ENCODE measurements at places on chromosomes 6 and 20.

- no peak for DNase-seq
Observed at GRCh38 chr6:135210632-135211305, 29.7 kb downstream of the MYB start.

- DNase-seq, result no peak
Observed at GRCh38 chr6:117317261-117317660, 51.9 kb downstream of the VGLL2 start.

DNA sequence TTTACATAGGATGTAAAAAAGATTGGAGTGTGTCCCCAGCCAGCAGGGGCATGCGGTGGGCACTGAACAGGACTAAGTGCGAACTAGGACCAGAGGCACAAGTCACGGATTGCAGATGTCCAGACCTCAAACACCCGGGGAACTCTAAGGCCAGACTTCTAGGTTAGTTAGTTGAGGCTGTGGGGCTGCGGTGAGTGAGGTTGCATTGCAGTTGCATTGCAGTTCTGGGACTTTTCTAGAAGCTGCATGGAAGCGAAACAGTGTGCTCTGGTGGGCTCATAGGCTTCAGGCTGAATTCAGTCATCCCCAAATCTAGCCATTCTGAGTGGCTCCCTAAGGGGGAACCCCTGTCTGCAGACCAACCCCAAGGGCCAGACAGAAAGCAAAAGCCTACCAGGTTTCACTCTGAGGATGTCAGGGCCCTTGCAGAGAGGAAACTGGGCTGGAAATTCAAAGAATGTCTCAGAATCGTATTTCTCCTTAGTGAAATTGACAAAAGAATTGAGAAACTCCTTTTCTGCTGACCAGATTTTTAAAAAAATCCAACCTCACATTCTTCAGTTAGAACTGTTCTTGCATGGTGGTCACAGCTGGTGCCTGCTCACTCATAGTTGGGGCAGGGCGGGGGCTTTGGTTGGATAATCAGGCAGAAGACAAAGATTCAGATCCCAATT lies 182.8 kb downstream of the ZDHHC14 start:
- no peak for DNase-seq

DNA sequence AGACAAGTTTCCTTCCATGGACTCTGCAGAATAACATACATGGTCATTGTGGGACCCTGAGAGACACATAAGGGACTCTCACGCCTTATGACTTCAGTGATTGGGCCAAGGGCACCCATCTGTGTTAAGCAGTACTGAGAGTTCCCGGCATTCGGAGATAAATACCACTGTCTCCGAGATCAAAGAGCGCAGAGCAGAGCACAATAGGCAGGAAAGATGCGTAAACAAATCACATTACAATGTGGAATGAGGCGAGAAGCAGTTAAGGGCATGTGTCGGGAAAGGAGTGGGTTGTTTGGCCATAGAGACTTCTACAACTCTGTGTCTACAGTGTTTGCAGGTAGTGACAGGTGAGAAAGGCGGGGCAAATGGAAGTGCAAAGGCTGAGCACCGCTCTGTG lies 57.6 kb downstream of the NRSN1 start:
- no peak for DNase-seq

- DNase-seq, result no peak
Observed at GRCh38 chr20:33709905-33710541, 10.1 kb downstream of the PXMP4 start.

- no peak for DNase-seq
Observed at GRCh38 chr20:17646961-17647301, 35.1 kb downstream of the RRBP1 start.

GRCh38 chr6:93393554-93394074 lies 25.7 kb downstream of the EPHA7 start:
- DNase-seq, result no peak

GRCh38 chr6:107442938-107443607 lies 16.3 kb downstream of the PDSS2 start:
- no peak for DNase-seq

- DNase-seq, result no peak
Observed at GRCh38 chr6:111474106-111474505, 8.9 kb downstream of the REV3L start.

DNA sequence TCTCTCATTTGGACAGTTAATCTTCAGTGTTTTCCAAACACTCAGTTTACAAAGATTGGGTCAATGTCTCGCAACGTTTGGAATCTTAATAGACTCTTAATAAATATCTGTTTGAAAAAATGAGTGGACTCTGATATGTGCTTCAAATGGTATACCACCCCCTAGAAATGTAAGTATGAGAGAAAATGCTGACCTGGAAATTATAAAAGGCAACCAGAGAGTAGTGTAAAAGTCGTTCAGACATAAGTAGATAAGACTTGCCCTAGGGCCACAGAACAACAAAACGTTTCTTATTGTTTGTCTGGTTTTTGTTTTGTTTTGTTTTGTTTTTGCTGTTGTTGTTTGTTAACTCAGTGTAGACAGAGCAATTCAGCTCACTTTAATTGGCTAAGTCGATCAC lies 97.4 kb upstream of the SPTLC3 start:
- no peak for DNase-seq

- no peak for DNase-seq
Observed at GRCh38 chr6:108606250-108606690, 45.6 kb downstream of the FOXO3 start.

DNA sequence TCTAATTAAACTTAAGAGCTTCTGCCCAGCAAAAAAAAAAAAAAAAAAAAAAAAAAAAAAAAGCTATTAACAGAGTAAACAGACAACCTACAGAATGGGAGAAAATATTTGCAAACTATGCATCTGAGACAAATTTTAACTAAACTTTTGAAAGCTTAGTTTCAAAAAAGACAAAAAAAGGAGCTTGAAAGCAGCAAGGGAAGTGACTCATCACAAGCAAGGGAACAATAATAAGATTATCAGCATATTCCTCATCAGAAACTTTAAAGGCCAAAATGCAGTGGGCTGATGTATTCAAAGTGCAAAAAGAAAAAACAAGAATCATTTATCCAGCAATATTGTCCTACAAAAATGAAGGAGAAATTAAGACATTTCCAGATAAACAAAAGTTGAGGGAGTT lies 158.6 kb downstream of the RNF144B start:
- no peak for DNase-seq

- DNase-seq, result no peak
Observed at GRCh38 chr6:27761391-27761790, 150.8 kb downstream of the OR2B2 start.

GRCh38 chr6:28322661-28323060 lies 13.3 kb downstream of the ZSCAN31 start:
- no peak for DNase-seq

- DNase-seq, result no peak
Observed at GRCh38 chr6:89239338-89239737, 22.2 kb upstream of the GABRR1 start.

- DNase-seq, result no peak
Observed at GRCh38 chr20:63052571-63053431, 46.0 kb upstream of the BHLHE23 start.

DNA sequence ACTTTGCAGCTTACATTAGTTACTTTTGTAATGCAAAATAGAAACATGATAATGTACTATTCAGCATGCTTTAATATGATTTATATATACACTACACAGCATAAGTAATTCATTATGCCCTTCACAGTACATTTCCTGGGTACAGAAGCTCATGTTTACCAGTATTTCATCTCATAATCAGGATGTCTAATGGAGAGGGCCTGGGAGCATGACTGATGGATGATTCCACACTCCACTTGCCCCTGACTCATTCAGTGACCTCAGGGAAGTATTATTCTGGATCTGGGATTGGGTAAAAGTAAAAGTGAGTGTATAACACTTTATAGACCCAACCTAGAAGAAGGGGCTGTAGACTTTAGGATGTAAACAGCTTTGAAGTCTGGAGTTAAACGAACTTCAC lies 31.4 kb upstream of the BACH2 start:
- no peak for DNase-seq

- no peak for DNase-seq
Observed at GRCh38 chr6:42796171-42796570, 14.3 kb downstream of the BICRAL start.

DNA sequence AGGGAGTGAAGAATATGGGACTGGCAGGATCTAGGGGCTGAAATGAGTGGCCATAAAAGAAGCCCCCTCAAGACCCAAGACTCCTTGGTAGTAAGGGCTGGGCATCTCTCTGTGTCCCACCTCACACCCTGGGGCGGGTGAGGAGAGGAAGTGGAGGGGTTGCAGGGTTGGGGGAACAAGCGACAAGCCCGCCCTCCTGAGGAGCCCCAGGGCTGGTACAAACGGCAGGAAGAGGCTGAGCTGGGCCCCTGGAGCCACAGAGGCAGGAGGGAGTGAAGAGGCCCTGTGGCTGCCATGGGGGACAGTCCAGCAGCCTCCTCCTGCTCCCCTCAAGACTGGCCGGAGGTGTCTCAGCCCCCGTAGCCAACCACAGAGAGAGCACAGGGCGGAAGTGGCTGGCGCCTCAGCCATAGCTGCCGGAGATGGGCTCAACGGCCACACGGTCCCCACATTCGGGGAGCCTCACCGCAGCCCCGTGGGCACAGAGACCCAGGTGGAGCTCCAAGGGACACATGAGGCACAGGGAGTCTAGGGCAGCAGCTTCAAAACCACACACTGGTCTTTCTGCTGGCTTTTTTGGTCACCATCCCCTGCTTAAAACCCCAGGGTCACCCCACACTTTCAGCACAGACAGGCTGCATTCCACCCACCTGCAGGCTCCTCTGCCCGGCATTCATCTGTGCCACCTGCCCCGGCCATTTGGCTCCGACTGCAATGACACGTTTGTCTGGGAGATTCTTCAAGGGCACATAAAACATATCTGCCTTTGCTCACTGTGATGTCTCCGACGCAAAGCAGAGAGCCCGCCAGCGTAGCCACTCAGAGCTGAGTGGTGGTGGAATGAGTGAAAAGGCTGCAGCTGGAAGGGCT lies 524 bp downstream of the C20orf203 start:
- no peak for DNase-seq

DNA sequence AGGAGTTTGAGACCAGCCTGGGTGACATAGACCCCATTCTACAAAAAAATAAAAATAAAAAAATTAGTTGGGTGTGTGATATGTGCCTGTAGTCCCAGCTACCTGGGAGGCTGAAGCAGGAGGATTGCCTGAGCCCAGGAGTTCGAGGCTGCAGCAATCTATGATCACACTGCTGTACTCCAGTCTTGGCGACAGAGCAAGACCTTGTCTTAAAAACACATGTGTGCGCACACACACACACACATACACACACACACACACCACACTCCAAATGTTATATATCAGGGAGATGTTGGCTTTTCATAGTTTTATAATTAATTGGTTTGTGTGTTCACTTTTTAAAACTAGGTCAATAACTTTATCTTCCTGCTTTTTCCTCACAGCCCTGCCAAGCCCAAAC lies 110.5 kb downstream of the RTN4IP1 start:
- DNase-seq, result no peak

- DNase-seq, result no peak
Observed at GRCh38 chr6:2943564-2943955, 27.8 kb downstream of the SERPINB6 start.

DNA sequence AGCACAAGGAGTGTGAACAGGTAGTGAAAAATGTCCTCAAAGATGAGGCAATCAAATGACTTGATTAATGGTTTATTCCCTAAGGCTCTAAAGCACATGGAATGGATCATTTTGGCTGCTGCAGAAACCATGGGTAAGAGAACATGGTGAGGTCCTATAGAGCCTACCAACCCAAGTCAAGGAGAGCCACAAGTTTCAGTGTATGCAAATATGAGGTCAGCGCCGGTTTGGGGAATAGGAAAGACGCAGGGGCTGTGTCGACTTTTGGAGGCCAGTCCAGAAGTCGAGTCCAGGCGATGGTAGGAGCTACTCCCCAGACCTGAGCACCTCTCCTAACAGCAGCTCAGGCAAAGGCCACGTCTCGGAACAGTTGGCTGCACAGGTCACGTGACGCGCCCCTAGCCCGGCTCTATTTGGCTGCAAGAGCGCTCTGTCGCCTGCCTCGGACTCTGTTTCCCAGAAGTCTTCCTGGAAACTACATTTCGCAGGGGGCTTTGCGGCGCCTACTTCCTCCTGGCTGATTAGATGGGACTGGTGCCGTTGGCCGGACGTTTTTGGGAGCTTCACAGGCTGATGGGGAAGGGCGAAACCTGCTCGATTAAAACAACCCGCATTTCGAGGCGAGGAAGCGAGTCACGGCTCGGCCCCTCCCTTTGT lies 74.4 kb upstream of the CHD6 start:
- DNase-seq, result peak; percentile 75

DNA sequence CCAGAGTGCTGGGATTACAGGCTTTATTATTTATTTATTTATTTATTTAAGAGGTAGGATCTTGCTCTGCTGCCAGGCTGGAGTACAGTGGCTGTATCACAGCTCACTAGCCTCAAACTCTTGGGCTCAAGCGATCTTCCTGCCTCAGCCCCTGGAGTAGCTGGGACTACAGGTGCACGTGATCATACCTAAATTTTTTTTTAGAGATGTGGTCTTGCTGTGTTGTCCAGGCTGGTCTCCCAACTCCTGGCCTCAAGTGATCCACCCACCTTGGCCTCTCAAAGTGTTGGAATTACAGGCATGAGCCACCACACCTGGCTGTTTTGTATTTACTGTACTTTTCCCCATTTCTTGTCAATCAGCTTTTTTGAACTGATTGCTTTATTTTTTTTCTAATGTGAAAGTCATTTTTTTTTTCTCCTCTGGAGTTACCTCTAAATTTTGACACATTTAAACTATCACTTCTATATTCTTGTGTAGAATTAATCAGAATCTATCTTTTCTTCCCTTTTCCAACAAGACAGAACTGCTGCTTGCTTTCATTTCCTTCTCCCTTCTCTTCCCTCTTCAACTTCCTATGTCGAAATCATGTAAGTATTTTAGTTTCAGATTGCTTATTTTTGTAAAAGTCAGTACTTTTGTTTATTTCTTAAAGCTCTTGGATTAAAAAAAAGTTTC lies 12.0 kb downstream of the PANK2 start:
- no peak for DNase-seq

- no peak for DNase-seq
Observed at GRCh38 chr6:142378138-142378875, 76.5 kb downstream of the ADGRG6 start.

- no peak for DNase-seq
Observed at GRCh38 chr20:34871320-34871926, 1.2 kb downstream of the GGT7 start.

Measured in stimulated activated CD4-positive, alpha-beta T cell treated with anti-CD3 and anti-CD28 coated beads, TNF-alpha, amount 100 ng/mL, for 24 hours (primary cell).